RWPE2 (cell line): ENCODE measurements at places on chromosomes 6 and 20.

DNA sequence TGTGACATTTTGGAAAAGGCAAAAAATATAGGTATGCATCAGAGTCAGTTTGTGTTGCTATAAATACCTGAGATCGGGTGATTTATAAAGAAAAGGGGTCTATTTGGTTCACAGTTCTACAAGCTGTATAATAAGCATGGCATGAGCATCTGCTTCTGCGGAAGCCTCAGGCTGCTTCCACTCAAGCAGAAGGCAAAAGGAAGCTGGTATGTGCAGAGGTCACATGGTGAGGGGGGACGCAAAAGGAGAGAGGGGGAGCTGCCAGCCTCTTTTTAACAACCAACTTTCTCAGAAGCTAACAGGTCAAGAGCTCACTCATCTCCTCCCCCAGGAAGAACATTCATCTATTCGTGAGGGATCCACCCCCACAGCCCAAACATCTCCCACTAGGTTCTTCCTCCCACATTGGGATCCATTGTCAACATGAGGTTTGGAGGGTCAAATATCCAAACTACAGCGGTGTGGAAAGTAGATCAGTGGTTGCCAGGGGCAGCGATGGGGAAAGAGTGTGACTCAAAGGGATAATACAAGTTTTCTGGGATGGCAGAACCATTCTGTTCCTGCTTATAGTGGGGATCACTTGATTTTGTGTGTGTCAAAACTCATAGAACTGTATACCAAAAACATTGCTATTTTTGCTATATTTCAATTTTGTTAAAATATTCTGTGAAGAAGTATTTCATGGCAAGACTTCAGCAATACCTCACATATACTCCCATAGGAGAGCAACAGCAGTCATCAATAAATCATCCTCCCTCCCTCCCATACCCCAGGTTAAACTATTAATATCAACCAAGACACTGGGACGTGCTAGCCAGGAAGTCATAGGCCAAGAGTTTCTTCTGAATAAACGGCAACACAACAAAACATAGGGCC, 9.9 kb upstream of the FAM50B start:
- no peak for DNase-seq

GRCh38 chr20:48348022-48348421, 479.8 kb downstream of the PREX1 start:
- no peak for DNase-seq

- DNase-seq: no peak
Observed at GRCh38 chr6:579339-579738, 77.6 kb downstream of the HUS1B start.

DNA sequence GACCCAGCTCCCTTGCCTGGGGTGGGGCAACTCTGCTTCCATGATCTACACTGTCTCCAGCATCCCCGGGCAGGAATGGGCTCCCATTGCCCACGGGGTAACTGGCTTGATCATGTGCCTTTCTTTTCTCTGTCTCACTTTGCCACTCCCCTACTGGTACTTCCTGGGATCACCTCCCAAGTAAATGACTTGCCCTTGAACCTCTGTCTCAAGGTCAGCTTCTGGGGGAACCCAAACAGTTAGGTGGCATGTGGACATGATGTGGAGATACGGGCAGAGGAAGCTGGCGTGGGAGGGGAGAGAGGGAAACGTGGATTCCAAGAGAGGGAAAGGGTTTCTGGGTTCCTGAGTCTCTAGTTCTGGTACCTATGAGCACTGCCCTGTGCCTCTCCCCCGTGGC, 63.8 kb upstream of the RALY start:
- DNase-seq: no peak

DNA sequence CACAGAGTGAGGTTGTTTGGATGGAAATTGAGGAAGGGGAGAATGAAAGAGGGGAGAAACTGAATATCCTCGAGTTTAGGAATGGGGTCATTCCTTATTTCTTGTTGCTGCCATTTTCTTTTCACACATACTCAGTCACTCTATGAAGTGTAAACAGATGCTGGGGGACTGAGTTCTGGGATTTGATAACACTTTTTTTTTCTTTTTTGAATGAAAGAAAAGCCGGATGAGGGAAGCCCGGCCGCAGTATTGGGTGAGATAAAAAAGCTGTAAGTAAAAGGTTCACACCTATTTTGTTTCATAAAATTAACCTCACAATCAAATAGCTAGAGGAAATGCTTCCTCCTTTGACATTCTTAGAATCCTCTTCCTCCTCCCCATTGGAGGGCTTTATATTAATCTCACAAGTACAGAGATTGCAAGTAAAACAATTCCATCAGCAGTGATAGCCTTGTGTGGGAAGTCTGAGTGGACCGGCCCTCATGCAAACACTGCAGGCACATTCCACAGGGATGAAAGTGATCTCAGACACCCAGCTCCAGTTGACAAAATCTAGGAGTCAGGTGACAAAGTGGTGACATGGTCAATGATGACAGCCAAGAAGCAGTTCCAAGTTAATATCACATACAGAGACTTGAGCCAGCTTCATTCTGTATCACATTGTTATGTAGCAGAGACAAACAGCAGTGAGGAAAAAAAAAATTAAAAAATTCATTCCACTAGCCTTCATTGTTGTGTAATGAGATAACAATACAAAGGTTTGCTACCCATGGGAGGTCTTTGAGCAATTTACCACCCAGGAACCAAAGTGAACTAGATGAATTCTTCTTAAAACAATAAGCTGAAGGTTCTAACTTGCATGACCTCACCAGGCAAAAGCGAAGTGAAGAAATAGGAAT, 391.1 kb upstream of the HSF2 start:
- DNase-seq: no peak

GRCh38 chr6:144307880-144308279, 22.7 kb downstream of the UTRN start:
- no peak for DNase-seq

- DNase-seq: no peak
Observed at GRCh38 chr6:126134491-126134890, 148.2 kb downstream of the TRMT11 start.

GRCh38 chr6:6811128-6812009, 222.8 kb downstream of the LY86 start:
- peak; percentile 92 for DNase-seq

- no peak for DNase-seq
Observed at GRCh38 chr6:137106183-137106582, 61.4 kb upstream of the IL20RA start.

GRCh38 chr6:17724341-17724740, 17.6 kb upstream of the NUP153 start:
- no peak for DNase-seq

DNA sequence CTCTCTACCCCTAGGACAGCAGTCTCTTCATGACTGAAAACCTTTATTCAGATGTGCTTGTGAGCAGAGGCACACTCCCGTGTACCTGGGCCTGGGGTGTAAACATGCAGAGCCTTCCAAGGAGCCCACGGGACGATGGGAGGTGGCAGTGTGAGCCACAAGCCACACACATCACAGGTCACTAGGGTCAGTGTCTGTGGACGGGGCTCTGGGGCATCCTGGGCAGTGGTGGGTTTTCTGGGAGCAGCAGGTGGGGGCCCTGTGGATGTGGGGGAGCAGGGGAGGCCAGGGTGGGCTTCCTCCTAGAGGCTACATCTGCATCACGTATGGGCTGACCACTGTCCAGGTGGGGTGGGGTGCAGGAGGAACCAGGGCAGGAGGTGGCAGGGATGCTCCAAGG, 16.7 kb upstream of the TTLL2 start:
- no peak for DNase-seq

- DNase-seq: no peak
Observed at GRCh38 chr6:170063851-170064602, 226.9 kb downstream of the DLL1 start.

GRCh38 chr6:33061987-33062386, 11.5 kb downstream of the HLA-DPA1 start:
- no peak for DNase-seq

GRCh38 chr6:44925100-44925739, 402.9 kb upstream of the RUNX2 start:
- DNase-seq: no peak

DNA sequence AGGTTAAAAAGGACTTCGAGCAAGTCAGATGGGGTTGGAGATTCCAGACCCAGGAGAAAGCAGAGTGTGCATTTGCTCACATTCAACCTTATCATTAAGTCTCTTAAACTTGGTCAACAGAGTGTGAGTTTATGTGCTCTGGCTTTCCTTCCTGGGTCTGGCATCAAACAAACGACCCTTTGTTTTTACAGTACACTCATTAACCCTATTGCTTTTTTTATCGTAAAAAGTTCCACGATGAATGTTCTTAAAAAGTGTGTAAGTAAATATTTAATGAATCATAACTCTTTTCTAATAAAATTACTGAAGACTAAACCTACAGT, 2.5 kb downstream of the FYN start:
- DNase-seq: no peak

- no peak for DNase-seq
Observed at GRCh38 chr6:113482771-113483170, 374.4 kb upstream of the MARCKS start.

DNA sequence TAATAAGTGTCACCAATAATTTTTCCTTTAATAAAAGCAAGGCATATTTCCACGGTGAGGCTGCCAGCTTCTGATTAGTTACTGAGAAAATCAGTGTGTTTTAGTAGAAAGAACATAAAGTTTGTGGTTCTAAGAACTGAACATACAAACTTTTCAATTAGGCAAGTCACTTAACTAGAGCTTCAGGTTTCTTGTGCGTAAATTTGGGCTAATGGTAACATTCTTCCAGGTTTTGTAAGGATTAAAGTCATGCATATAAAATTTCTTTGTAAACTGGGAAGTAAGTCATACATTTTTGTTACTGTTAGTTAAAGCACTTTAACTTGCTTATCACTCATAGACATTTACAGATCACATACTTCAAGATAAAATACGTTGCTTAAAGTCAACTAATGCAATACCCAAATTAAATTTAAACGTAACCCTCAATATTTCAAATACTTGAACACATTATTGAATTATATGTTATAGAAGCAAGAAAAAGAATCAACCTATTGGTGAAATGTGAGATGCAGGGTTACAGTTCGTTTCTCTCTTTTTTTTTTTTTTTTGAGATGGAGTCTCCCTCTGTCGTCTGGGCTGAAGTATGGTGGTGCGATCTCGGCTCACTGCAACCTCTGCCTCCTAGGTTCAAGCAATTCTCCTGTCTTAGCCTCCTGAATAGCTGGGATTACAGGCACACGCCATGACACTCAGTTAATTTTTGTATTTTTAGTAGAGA, 327.3 kb upstream of the NOX3 start:
- DNase-seq: no peak

GRCh38 chr6:134707342-134708031, 242.4 kb downstream of the ALDH8A1 start:
- no peak for DNase-seq

- DNase-seq: no peak
Observed at GRCh38 chr6:137175157-137175867, 1.9 kb upstream of the IL22RA2 start.

DNA sequence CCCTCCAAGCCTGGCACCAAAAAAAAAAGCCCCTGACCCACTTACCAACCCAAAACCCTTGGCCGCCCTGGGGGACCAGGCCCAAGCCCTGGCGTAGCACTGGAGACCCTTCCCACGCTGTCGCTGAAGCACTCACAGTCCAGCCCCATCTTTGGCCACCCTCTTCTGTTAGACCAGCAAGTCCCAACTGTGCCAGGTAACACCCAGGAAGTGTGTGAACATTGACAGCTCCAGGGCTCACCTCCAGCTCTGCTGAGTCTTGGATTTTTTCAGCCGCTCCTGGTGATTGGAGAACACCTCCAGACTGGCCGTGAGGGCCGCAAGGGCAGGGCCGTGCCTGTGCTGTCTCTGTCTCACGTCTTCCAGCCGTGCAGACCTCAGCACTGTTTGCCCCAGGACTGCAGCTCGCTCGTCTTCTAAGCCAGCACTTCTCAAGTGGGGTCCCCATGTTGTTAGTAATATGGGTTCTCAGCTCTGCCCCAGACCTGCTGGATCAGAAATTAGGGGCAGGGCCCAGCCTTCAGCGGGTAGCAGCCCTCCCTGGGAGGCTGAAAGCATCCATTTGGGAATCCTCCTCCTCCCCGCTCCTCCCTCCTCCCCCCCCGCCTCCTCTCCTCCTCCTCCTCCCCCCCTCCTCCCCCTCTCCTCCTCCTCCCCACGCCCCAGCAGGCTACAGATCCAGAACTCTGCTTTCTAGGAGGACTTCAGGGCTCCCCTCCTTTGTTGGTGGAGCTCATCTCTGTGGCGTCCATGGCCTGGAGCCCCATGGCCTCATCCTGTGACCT, 18.1 kb downstream of the NPEPL1 start:
- DNase-seq: peak; percentile 79

DNA sequence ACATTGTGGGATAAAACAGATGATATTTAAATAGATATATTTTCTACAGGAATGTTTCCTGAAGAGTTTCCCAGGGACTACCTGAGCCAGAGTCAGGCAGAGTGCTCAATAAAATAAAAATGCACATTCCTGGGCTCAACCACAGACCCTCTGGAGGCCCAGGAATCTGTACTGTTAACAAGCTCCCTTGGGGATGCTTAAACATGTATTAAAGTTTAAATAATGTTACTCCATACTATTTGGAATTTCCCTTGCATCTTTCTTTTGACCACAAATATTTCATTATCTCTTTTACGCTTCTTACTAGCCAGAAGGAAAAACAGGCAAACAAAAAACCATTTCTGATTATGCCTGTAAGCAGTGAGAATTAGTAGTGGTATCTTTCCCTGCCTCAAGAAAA, 42.3 kb downstream of the GPR63 start:
- no peak for DNase-seq
